ENCODE measurements at places on chromosomes 2 and 18. TPM values are rescaled to one million over a fixed set of nuclear protein-coding genes. Genes with fewer than 3 reads are reported as not detected.

RNF152 gene
- total RNA-seq: 4.2 TPM

SLC38A11 gene
- 0.19 TPM for total RNA-seq

RAB6D gene
- total RNA-seq: not detected

FMNL2 gene
- 55.1 TPM for total RNA-seq

RNF125 gene
- total RNA-seq: 7.3 TPM

CDH2 gene
- 1.9 TPM for total RNA-seq

ALK gene
- total RNA-seq: 0.44 TPM

CXCR4 gene
- 38.0 TPM for total RNA-seq

C2orf80 gene
- total RNA-seq: not detected

COLEC12 gene
- 35.0 TPM for total RNA-seq

MATN3 gene
- total RNA-seq: 9.1 TPM

MAPK4 gene
- total RNA-seq: not detected

SLC66A2 gene
- 98.5 TPM for total RNA-seq

CASP8 gene
- 23.9 TPM for total RNA-seq

All from omental fat pad (tissue), 4 donors.